ENCODE measurements at places on chromosomes 2 and 18.
A peak's percentile ranks its signal among the peaks of the same experiment; 100 is the strongest.

GRCh38 chr2:223585666-223586065, 16.5 kb downstream of the SCG2 start:
- DNase-seq: no peak

DNA sequence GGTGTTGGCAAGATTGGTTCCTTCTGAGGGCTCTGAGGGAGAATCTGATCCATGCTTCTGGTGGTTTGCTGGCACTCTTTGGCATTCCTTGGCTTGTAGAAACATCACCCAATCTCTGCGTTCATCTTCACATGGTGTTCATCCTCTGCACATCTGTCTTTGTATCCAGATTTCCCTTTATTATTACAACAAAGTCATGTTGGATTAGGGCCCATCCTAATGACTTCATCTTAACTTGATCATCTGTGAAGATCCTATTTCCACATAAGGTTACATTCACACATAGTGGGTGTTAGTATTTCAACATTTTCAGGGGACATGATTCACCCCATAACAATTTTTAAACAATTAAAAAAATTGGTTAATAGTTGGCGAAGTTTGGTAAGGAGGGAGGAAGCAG, 177.4 kb upstream of the CWC22 start:
- DNase-seq: no peak

- no peak for DNase-seq
Measured at GRCh38 chr2:122491011-122491410, 735.6 kb downstream of the TSN start.

DNA sequence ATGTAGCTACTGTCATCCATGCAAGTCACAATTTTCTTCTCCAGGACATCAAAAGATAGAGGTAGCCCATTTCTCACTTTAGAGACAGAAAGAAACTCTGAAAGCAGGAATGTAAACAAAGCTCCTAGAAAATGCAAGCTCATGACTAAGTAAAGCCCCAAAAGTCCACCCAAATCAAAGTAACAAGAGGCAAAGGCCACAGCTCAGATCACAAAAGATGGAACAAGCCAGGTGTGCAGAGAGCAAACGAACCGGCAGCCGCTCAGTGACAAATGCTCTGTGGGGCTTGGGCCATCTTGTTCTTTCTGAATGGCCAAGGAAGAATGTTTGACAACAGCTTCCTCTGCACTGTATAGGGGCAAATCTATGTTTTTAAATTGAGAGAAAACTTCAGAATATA, 201.0 kb downstream of the CYRIA start:
- no peak for DNase-seq

GRCh38 chr2:103402944-103403343, 641.1 kb downstream of the TMEM182 start:
- no peak for DNase-seq

DNA sequence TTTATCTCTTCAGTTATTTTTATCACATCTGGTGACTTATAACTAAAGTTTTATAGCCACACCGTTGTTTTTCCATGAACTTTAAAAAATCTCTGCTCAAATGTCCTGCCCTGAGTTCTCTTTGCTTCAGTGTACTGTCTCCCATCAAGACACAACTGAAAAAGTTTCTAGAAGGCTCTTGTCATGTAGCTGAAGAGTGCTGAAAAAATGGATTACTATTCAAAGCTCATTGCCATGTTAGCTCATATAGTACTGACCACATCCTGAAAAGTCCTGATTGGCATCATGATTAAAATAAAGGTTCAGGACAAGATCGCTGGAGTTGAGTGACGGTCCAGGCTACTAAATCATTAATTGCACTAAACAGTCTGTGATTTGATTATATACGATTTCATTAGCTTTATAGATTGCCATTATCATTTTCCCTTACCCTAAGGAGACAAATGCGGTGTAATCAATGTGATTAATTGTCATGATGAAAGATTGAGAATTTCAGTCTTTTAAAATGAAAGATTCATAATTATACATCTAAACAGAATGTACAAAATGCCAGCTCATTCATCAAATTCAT, 62.2 kb downstream of the MFSD6 start:
- DNase-seq: no peak

DNA sequence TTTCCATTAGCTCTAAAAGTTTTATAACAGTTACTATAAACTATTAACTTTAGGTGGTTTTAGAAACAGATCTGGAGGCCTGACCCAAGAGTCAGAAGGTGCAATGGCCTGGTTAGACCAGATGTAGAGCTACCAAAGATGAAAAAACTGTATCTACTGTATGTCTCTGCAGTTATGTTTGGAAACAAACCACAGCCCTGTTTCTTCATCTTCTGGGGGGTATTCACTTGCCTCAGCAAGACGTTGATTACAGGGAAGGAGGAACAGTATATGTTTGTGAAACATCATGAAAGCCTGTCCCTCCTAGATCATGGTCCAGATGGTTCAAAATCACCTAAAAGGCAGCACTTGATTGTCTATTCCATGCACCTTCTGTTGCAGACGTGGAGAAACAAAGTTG, 220.2 kb downstream of the SUCLG1 start:
- no peak for DNase-seq

GRCh38 chr2:82996217-82996616, 1462.9 kb downstream of the SUCLG1 start:
- DNase-seq: no peak

DNA sequence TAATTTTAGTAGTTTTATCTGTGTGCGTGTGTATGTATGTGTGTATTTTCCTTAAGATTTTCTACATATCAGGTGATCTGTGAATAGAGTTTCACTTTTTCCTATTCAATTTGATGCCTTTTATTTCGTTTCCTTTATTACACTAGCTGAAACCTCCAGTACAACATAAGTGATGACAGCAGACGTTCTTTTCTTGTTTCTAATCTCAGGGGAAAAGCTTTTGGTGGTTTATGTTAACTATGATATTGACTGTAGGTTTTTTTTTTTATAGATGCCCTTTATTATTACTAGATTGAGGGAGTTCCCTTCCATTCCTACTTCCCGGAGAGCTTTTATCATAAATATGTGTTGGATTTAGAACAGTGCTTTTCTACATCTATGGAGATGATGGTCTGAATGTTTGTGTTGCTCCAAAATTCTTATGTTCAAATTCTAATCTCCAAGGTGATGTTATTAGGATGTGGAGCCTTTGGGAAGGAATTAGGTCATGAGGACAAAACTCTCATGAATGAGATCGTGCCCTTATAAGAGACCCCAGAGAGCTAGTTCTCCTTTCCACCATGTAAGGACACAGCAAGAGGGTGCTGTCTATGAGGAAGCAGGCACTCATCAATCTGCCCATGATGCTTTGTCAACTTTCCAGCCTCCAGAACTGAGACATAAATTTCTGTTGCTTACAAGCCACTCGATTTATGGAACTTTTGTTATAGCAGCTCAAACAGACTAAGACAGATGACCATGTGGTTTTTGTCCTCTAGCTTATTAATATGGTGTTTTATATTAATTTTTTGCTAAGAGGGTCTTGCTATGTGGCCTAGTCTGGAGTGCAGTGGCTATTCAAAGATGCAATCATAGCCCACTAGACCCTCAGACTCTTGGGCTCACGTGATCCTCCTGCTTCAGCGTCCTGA, 5.9 kb upstream of the RHBDD1 start:
- DNase-seq: no peak

DNA sequence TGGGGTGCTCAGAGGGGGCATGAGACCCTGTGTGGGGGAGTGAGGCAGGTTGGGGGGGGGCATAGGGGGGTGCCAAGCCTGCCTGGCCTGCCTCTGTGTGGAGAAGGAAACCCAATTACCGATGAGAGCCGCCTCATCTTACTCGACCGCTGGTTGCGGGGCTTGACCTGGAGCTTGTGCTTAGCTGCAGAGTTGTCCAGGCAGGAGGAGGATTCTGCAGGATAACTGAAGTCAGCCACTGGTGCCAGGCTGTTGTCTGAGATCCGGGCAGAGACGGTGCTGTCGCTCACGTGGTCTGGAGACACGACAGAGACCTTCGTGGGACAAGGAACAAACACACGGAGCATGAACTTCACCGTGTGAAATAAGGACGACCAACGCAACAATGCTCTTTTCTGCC, 95.9 kb upstream of the MGAT4A start:
- DNase-seq: peak; percentile 34

GRCh38 chr18:6755107-6755506, 25.6 kb downstream of the ARHGAP28 start:
- DNase-seq: no peak

- DNase-seq: no peak
Measured at GRCh38 chr2:54651291-54651690, 72.2 kb upstream of the EML6 start.

- no peak for DNase-seq
Measured at GRCh38 chr18:26089293-26090129, 902 bp downstream of the SS18 start.

GRCh38 chr2:17790536-17790935, 25.7 kb upstream of the MSGN1 start:
- DNase-seq: no peak

DNA sequence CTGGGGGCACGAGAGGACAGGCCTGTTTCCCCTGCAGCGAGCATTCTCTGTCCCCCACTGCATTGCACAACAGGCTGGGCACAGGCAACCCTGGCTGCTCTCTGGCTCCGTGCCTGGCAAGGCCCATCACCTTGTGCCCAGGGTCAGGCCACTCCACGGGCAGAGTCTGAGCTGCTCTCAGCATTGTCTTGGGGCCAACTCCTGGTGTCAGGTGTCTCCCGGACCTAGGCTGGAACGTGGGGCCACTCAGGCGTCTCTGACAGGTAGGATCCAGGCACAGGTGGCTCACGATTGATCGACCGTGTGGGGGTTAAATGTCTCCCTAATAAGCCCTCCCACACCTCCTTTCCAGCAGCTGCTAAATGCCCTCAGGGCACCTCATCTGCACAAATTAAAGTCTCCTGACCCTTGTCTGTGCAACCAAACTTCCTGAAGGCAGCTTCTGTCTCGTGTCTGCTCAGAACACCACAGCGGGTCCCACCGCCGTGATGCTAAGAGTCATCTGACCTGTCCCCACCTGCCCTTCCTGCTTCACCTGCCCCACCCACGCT, 66.6 kb upstream of the GPC1 start:
- no peak for DNase-seq

DNA sequence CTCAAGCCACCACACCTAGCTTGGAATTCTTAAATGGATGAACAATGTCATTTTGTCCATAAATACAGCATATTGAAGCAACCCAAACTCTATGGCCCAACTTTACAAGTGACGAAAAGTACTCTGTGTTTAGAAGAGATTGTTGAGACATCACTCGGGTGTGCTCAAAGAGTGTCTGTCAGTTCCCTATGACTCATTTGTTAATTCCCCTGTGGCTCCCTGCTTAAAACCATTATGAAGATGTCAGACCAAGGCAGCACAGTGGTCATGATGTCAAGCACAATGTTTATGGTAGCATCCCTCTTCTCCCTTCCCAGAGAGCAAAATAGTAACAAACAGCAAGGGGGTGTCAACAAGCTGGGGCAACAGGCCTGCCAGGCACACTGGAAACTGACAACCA, 3.0 kb downstream of the LYG1 start:
- DNase-seq: no peak

- DNase-seq: no peak
Measured at GRCh38 chr2:237500681-237501424, 13.8 kb downstream of the MLPH start.

DNA sequence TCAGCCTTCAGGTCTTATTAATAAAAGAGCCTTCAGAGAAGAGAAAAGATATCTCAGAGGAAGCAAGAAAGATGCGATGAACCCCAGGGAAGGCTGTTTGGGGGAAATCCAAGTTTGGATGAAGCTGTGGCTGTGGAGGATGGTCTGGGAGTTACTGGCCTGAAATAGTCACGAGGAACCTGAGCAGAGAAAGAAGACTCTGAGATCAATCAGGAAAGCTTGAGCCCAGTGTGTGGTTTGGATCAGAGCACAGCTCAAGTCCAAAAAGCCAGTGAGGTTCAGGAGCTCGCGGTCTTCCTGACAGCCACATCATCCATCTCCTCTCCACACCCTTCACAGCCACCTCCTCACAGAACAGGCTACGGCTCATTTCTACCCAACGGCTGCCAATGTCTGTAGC, 87.4 kb upstream of the SERPINE2 start:
- DNase-seq: no peak

DNA sequence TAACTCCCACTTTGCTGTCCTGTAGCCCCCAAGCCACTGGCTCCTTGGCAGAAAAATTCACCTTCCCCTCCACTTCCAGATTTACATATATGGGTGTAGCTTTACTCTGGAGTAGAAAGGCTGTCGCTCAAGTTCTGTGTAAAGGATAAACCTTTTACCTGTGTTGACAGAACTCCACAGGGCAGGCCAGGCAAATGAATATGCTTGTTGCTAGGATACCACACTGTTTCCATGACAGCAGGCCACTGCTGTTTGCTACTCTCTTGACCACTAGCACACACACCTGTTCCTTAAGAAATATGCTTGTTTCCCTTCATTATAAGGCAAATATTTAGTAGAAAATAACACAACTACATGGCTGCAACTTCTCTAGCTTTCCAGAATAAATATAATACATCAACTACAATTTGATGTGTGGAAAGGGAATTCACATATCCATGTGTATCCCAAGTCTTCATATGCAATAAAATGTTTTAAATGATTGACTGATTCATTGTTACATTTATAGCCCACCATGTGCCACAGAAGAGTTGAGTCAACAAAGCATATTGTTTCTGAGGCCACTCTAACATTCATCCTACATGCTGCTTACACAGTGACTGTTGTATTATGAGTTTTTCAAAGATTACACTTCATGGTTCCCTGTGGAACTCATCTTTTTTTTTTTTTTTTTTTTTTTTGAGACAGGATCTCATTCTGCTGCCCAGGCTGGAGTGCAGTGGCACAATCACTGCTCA, 56.2 kb upstream of the ROCK1 start:
- peak; percentile 90 for DNase-seq

GRCh38 chr18:59514203-59514602, 155.1 kb upstream of the LMAN1 start:
- no peak for DNase-seq

DNA sequence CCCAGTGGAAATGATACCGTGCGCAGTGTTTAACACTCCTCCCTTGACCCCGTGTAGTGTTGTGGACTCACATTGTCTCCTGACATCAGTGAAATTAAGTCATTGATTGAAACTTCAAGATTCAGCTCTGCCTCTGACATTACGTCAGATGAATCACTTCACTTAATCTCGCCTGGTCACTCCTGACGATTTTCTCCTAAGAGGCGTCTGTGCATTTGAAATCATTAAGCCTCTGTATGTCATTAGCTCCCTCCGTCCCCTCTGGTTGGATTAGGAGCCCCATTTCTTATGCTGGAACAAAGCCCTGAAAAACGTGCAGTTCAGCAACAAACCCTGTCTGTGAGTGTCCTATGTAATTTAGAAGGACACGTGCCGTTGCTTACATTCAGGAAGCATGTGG, 36.7 kb upstream of the CNGA3 start:
- no peak for DNase-seq

GRCh38 chr2:27737676-27738348, 33.7 kb upstream of the MRPL33 start:
- DNase-seq: no peak

DNA sequence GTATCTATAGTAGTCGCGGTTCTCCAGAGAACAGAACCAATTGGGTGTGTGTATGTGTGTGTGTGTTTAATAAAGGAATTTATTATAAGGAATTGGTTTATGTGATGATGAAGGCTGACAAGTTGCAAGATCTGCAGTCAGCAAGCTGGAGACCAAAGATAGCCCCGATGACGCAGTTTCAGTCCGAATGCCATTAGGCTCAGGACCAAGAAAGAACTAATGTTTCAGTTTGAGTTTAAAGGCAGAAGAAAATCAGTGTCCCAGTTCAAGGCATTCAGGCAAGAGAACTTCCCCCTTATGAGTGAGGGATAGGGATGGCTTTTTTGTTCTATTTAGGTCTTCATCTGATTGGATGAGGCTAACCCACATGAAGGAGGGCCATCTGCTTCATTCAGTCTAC, 221.6 kb downstream of the HNMT start:
- DNase-seq: no peak

GRCh38 chr2:58730764-58731487, 489.8 kb upstream of the FANCL start:
- no peak for DNase-seq
